ENCODE measurements at places on chromosomes 2 and 18.

- DNase-seq = peak; percentile 46
These were observed 35.5 kb upstream of the YWHAQ start for GRCh38 chr2:9666306-9666705.

GRCh38 chr2:105636109-105636740 lies 108.5 kb upstream of the NCK2 start:
- DNase-seq = no peak

DNA sequence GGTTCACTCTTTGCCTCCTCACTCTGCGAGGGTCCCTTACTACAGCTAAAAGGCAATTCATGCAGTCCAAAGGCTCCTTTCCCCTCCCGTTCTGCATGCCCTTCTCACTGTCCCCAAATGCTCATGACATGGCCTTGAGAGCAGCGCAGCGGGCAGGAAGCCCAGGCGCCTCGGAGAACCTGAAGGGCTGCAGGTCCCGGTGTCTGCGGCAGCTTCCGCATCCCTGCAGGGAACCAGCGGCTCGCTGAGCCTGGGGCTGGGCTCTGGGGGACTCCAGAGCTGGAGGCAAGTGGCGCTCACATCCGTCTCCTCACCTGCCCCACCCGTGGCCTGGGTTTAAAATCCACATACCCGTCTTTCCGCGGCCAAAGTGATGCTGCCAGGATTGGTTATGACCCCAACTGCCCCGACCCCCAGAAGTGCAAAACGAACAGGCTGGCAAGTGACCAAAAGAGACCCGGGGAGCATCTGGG lies 462 bp upstream of the CIDEA start:
- DNase-seq = no peak

GRCh38 chr2:74755386-74755785 lies 78.5 kb upstream of the HK2 start:
- no peak for DNase-seq

DNA sequence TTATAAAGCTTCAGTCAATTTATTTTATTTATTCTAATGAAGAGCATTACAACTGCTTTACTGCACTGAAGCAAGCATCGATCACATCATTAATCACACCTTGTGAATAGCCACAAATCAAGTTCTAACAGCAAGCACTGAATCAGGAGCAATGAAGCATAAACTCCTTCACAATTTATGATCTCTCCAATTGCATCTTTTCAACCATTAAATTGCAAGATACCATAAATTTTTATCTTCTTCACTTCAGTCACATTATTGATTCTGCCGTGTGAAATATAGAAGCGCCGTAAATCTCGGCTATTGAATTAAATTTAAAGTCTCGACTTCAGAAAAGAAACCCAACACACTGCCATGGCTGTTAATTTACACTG lies 298.7 kb downstream of the CDCA7 start:
- no peak for DNase-seq

GRCh38 chr2:177753682-177754491 lies 318.7 kb downstream of the PDE11A start:
- DNase-seq = peak; percentile 84

- DNase-seq = no peak
These were observed 1130.2 kb downstream of the DSC3 start for GRCh38 chr18:29912351-29912750.

GRCh38 chr2:14072338-14072737 lies 560.2 kb upstream of the LRATD1 start:
- peak; percentile 19 for DNase-seq
